Esophagus squamous epithelium (tissue), 5 donors: ENCODE measurements at places on chromosomes 16 and 17.

GRCh38 chr17:78384479-78385175, 6.2 kb downstream of the PGS1 start:
- no peak for DNase-seq

GRCh38 chr16:54517181-54517580, 230.6 kb upstream of the IRX3 start:
- DNase-seq = no peak

GRCh38 chr16:71626018-71626857, at the start of gene MARVELD3:
Gene MARVELD3, plus strand, starts transcription at chr16:71626184. Its CDS starts 46 bp downstream, at chr16:71626230.
- no peak for DNase-seq

- DNase-seq = no peak
These were observed 34.9 kb downstream of the PECAM1 start for GRCh38 chr17:64355536-64356303.

GRCh38 chr17:66400698-66401097, 98.3 kb downstream of the PRKCA start:
- no peak for DNase-seq

DNA sequence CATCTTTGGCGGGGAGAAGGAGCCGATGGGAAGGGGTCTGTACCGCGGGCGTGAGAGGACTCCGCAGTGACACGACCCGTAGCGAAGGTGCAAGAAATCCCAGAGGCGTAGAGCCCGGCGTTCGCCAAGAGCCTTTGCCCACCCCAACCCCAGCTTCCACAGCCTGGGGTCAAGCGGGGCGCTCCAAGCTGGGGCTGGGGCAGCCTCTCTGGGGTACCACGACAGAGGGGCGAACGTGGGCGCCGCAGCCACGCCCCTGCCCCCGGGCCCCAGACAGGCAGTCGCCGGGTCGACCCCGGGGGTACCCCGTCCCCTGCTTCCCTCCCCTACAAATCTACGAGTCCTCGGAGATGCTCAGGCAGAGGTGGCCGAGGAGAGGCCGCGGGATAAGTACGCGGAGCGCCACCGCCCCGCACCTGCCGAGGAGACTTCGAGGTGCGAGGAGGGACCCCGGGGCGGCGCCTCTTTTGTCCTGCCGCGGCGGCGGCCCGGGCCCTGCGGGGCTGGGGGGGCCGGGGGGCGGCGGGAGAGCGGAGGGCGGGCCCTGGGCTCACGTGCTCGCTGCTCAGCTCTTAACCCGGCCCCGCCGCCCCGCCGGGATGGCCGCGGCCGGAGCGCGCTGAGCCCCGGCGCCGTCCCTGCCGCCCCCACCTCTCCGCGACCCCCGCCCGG, at the start of gene ADAM11:
Gene ADAM11 (plus strand): TSS at position 575 of the 672 bp plus-strand sequence. CDS start 212 bp downstream, outside the sequence.
- DNase-seq = no peak

DNA sequence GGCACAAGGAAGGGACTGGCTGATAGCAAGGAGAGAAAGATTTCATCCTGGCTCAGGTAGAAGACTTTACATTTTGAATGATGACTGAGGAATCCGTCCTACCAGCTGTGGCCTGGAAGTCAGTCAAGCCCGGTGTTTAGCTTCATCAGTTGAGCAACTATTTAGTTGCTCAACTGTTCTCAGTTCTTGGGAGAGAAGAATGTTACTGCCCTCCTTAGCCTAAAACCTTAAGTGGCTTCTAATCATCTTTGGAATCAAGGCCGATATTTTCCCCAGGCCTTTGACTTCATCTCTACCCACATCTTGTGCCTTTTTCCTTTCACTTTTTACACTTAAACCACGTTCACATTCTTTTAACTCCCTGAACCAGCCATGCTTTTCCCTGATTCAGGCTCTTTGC, 17.3 kb upstream of the RBL2 start:
- DNase-seq = no peak

DNA sequence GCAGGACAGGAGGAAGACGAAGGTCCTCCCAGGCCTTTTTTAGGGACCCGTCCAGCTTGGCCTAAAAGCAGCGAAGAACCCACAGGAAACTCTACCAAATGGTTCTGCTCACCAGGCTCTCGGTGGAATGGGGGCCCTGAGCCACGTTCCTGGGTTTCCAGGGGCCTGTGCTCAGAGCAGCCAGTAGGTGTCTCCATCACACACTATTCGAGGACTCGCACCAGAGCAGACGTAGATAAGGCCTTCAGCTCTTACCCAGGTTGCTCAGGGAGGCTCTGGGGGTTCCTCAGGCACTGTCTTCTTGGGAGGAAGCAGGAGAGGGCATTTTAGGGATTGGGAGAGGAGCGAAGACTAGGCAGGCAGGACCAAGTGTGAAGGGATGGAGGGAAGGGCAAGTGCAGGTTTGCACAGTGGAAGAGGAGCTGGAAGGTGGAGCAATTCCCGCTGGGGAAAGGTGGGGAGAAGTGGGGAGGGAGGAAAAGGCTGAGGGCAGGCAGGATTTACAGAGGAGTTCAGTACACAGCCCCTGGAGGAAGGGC, 157.1 kb downstream of the RGS9 start:
- DNase-seq = no peak

- DNase-seq = no peak
These were observed 1.4 kb upstream of the BEAN1 start for GRCh38 chr16:66425651-66426050.

- no peak for DNase-seq
These were observed 77.5 kb upstream of the NACA2 start for GRCh38 chr17:61668486-61668885.

DNA sequence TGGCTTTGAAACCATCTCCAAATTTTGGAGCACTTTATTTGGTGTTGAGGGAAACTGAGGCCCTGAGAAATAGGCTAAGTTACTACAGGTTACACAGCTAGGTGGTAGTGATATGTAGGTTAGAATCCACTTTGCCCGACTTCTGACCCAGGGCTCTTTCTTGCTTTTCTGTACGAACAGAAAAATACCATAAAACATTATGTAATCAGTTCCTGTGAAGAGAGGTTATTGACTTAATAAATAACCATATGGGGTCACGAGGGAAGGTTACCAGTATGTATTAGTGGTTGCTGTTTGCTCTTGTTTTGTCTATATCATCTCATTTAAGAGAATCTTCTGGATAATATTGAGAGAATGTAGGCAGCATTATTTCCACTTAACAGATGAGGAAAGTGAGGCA, 172.2 kb upstream of the MAF start:
- DNase-seq = no peak

DNA sequence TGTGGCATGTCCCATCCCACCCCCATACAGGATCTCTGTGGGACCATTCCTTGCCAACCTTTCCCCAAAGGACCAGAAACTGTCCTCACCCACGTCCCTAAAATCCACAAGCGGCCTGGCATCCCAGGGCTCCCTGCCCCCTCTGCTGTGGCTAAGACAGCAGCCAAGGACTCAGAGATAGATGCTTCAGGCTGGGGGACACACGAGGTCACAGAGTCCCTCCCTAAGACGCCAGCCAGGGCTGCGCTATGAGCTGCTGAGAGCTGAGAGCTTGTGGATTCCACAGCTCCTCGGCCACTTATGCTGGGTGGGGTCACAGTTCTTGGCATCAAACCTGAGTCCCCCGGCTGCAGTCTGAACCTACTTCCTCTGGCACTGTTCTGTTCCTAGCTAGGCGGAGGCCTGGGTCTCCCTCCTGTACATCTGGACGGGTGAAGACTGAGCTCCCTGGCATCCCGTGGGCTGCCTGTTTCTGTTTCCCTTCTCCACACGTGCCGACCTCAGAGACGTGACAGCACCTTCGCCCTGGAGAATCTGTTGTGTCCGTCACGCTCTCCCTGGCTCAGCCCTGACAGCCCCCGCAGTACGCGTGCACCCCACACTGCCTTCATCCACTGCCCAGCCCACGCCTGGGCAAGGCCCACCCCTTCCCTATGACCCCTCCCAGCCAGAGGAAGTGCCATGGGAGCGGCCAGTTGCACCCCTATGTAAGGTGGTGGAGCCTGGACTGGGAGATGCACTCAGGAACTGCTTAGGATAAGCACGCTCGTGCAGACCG, 61.2 kb downstream of the ENGASE start:
- no peak for DNase-seq

GRCh38 chr16:67766291-67766690, 40.1 kb downstream of the RANBP10 start:
- no peak for DNase-seq

DNA sequence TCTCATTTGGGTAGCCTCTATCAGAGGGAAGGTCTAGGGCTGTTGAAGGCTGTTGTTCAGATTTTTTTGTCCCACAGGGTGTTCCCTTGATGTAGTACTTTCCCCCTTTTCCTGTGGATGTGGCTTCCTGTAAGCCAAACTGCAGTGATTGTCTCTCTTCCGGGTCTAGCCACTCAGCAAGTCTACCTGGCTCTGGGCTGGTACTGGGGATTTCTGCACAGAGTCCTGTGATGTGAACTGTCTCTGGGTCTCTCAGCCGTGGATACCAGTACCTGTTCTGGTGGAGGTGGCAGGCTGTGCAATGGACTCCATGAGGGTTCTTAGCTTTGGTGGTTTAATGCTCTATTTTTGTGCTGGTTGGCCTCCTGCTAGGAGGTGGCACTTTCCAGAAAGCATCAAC, 23.3 kb upstream of the CCR7 start:
- DNase-seq = no peak

- no peak for DNase-seq
These were observed 367 bp downstream of the MGRN1 start for GRCh38 chr16:4624827-4625559.

GRCh38 chr17:1916963-1917715, 87.3 kb downstream of the RPA1 start:
- DNase-seq = no peak

- DNase-seq = no peak
These were observed 108.5 kb upstream of the RCVRN start for GRCh38 chr17:10013365-10014112.

- DNase-seq = no peak
These were observed 4.6 kb upstream of the COL1A1 start for GRCh38 chr17:50205963-50206505.

DNA sequence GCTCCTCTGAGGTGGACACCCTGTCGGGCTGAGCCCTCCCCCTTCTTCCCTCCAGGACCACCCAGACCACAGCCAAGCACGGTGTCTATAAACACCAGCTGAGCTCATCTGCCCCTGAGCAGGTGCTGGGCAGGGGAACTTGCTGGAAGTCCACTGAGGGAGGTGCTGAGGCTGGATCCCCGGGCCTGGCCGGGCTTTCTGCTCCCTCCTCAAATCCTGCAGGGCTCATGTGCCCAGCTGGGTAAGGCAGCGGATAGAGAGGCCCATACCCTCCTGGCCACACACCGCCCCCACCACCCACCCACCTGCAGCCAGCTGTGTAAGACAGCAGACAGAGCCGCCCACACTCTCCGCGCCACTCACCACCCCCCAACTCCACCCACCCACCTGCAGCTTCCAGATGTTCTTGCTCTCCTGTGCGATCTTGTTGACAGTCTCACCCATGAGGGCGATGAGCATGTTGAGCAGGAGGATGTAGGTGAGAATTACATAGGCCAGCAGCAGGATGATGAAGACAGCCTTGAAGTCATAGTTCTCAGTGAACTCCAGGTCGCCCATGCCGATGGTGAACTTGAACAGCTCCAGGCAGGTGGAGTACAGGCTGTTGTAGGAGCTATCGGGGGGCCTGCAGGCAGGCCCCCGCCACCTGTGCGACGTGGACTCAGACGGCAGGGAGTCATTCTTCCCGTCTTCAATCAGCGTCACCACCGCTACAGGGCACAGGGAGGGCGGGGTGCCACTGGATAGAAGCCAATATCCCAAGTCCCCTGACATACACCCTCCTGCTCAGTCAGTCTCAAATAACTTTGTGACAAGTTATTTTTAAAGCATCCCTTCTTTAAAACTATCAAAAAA, 15.9 kb upstream of the TRPV3 start:
- DNase-seq = no peak

DNA sequence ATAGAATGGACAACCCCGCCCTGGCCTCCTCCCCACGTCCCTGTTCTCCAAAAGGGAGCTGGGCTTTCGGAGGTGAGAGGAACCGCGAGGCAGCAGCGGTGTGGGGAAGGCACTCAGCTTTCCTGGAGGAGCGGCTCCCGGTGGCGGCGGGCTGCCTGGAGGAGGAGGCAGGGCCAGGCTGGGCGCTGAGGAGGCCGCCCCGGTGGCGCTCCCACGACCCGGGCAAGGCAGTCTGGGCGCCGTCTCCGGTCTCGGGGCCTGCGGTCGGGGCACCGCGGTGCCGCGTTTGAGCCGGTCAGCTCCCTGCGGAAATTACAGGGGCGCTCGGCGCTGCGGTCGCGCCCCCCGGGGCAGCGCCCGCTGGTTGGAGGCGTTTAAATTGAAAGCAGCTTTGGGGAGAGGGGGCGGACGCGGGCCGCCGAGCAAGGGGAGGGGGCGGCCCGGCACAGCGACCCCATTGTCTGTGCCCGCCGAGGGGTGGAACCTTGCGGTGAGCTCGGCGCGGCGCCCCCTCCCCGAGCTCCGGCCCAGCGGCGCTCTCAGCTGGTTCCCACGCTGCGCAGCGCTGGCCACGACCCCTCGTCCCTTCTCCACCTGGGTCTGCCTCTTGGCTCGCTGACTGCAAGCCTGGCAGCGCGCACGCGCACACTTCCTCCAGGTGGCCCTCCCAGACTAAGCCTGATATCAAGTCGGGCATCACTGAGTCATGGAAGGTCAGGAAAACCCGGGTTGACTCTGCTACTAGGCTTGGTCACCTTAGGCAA, 58.7 kb upstream of the DLX4 start:
- no peak for DNase-seq

DNA sequence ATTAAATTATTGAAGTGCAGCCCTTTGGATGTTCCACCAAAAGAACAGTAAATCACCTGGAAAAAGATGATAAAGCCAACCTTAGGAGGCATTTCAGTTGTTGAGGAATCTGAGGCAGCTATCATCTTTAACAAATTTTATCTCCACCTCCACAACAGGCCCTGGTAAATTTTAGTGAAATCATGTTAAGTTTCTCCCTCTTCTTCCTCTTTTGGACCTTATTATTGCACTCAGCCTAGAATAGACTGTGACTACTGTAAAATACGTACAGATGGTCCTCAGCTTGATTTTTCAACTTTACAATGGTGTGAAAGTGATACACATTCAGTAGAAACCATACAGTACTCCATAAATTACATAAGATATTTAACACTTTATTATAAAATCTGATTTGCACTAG, 90.3 kb downstream of the USP32 start:
- no peak for DNase-seq

DNA sequence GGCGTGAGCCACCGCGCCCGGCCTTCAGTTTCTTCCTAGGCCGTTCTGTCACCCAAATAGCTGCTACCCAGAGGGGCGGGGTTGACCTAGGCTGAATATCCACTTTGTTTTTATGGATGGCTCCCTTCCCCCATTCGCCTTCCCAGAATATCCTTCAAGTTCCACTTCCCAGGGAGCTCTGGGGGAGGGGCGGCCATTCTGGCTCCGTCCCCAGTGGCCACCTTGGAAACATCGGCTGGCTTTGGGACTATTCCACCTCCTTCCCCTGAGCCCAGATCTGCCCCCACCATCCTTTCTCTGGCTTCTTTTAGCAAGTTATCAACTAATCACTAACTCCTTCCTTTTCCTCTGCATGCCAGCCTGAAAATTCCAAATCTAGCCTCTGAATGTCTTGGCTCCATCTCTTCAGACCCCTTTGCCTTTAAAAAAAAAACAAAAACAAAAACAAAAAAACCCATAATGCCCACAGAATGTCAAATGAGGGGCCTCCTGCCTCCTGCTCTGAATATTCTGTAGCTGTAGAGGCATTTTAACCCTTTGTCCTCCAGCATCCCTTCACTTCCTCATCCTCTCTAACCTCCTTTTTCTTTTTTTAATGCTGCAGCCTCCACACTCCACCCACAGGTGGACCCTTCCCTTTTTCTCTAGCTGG, 6.4 kb downstream of the ATP1B2 start:
- no peak for DNase-seq
